ENCODE measurements at places on chromosomes 2 and 18.
A peak's percentile ranks its signal among the peaks of the same experiment; 100 is the strongest.

GRCh38 chr2:3313781-3314375 lies 63.7 kb downstream of the EIPR1 start:
- DNase-seq = no peak

GRCh38 chr2:55859875-55860274 lies 63.7 kb downstream of the EFEMP1 start:
- DNase-seq = no peak

DNA sequence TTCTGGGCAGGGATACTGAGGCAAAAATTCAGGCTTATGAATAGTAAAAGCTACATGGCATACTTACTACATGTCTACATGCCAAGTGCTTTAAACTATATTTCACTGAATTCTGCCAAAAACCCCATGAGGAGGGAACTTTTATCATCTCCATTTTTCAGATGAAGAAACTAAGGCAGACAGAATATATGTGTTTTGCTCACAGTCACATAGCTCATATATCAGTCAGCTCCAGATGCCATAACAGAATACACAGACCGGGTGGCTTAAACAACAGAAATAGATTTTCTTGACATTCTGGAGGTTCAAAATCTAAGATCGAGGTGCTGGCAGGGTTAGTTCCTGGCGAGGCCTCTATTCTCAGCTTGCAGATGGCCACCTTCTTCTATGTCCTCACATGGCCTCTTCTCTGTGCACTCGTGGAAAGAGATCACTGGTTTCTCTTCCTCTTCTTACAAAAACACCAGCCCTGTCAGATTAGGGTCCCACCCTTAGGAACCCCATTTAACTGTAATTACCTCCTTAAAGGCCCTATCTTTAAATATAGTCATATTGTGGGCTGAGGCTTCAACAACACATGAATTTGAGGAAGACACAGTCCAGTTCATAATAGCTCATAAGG lies 27.1 kb upstream of the CREB1 start:
- peak; percentile 84 for DNase-seq

DNA sequence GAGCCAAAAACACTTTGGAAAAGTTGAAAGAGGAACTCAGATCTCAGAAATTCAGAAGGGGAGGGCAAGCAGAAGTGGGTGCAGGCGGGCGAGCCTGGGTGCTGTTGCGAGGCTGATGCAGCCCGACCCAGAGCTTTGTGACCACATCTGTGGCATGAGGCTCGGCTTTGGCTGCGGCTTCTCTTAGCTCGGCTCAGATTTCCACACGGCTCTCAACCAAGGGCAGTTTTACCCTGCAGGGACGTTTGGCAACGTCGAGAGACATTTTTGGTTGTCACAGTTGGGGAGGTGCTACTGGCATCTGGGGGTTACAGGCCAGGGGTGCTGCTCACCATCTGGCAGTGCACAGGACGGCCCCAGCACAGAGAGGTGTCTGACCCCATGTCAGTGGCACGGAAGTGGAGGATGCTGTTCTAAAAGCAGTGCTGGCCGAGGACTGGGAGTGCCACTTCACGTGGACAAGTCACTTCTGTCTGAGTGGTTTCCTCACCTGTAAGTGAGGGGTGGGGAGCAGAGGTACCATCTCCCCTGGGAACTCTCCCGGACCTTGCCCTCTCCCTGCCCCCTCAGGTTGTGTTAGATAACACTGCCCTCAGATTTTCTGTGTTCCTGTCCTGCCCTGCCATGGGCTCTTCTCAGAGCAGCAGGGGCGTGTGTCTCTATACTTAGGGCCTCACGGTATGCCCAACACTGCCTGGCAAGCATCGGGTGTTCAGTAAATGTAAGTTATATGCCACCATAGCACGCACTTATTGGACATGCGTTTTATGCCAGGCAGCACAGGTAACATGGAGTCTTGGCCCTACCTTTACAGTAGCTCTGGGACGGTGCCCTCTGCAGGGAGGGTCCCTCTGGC lies 48.7 kb upstream of the FAHD2A start:
- no peak for DNase-seq

DNA sequence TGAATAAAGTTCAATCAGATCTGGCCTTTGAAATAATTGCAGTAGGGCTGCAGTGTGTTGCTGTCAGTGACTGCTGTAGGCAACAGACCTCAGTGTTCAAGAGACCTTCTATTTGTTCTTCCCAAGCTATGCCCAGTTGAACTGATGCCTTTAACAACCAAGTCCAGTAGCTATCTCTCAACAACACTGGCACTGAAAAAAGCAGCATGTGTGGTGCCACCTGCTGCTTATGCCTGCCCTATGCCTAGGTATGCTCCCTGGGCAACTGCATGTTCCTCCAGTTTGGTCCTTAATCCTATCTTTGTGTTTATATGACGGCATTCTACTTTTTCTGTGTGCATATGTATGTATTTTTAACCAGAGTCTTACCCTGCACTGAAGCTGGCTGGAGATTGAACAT lies 523.9 kb upstream of the MEX3C start:
- no peak for DNase-seq

- no peak for DNase-seq
Observed at GRCh38 chr2:223786943-223787342, 50.4 kb downstream of the AP1S3 start.

GRCh38 chr18:36162981-36163380 lies 24.3 kb upstream of the MOCOS start:
- DNase-seq = no peak

GRCh38 chr2:215749092-215749957 lies 264.0 kb downstream of the MREG start:
- peak; percentile 95 for DNase-seq

DNA sequence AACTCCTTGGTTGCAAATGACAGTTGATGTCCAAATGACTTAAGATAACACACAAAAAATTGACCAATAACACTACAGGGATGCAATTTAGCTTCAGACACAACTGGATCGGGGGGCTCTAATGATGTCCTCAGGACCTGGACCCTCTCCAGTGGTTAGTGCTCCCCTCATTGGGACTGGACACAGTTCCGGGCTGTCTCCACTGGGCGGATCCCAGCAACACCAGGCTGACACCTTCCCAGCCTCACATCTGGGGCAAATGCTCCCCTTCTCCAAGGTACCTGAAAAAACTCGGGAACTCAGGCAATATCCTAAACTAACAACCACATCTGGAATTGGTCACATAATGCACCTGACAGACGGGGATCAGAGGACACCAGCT lies 48.7 kb downstream of the PSMG2 start:
- DNase-seq = no peak

GRCh38 chr2:159101755-159102489 lies 133.5 kb downstream of the TANC1 start:
- DNase-seq = no peak

DNA sequence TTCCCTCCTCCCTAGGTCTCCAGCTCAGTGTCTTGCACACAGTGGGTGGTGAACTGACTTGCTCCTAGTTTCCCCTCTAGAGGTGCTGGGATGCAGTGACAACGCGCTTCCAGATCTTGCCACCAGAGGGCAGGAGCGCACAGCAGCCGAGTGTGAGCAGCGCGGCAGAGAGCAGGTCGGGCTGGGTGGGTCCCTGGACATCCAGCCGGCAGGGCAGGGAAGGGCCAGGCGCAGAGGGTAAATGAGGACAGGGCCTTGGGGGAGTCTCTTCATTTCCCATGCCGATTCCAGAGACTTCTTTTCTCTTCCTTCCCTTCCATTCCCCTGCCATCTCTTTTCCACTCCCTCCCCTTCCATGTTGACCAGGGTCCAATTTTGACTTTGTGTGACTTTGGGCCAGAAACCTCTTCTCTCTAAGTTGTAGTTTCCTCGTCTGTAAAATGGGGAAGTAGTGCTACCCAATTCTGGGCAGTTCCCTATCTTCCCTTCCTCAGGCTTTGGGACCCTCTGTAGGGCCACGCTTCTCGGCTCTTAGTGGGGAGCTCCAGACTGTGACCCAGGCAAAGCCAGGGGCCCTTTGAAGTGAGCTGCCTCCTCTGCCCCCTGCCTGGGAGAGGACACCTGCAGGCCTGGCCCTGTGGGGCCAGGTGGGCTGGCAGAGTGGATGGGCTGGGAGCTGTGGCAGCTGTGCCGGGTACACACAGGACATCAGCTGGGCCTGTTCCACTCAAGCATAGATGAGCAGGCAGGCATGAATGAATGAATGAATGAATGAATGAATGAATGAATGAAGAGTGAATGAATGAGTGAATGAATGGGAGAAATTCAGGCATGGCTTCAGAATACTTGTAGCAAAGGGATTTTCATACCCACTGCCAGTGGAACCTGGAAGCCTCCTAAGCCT lies 43.3 kb upstream of the TAF1B start:
- DNase-seq = peak; percentile 93

- DNase-seq = peak; percentile 16
Observed at GRCh38 chr2:176039375-176039774, 37.3 kb upstream of the LNPK start.

GRCh38 chr18:77203071-77203470 lies 46.6 kb upstream of the GALR1 start:
- no peak for DNase-seq

DNA sequence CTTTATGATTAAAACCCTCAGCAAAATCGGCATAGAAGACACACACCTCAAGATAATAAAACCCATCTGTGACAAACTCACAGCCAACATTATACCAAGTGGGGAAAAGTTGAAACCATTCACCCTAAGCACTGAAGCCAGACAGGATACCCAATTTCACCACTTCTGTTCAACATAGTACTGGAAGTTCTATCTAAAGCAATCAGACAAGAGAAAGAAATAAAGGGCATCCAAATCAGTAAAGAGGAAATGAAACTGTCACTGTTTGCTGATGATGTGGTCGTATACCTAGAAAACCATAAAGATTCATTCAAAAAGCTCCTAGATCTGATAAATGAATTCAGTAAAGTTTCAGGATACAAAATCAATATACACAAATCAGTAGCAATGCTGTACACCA lies 16.4 kb upstream of the RPRD1A start:
- no peak for DNase-seq

DNA sequence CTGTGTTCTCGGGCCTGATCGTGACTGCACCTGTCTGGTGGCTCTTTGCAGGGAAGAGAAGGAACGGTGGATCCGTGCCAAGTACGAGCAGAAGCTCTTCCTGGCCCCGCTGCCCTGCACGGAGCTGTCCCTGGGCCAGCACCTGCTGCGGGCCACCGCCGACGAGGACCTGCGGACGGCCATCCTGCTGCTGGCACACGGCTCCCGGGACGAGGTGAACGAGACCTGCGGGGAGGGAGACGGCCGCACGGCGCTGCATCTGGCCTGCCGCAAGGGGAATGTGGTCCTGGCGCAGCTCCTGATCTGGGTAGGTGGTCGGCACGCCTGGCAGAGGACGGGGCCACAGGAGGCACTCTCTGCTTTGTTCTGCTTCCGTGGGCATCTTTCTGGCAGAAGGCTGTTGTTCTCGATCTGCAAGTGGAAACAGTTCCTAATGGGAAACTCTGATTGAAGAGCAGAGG lies 48.0 kb downstream of the GBX2 start:
- DNase-seq = no peak

GRCh38 chr2:223779877-223780276 lies 57.5 kb downstream of the AP1S3 start:
- peak; percentile 66 for DNase-seq

GRCh38 chr2:48738806-48739205 lies 16.7 kb downstream of the LHCGR start:
- DNase-seq = no peak

DNA sequence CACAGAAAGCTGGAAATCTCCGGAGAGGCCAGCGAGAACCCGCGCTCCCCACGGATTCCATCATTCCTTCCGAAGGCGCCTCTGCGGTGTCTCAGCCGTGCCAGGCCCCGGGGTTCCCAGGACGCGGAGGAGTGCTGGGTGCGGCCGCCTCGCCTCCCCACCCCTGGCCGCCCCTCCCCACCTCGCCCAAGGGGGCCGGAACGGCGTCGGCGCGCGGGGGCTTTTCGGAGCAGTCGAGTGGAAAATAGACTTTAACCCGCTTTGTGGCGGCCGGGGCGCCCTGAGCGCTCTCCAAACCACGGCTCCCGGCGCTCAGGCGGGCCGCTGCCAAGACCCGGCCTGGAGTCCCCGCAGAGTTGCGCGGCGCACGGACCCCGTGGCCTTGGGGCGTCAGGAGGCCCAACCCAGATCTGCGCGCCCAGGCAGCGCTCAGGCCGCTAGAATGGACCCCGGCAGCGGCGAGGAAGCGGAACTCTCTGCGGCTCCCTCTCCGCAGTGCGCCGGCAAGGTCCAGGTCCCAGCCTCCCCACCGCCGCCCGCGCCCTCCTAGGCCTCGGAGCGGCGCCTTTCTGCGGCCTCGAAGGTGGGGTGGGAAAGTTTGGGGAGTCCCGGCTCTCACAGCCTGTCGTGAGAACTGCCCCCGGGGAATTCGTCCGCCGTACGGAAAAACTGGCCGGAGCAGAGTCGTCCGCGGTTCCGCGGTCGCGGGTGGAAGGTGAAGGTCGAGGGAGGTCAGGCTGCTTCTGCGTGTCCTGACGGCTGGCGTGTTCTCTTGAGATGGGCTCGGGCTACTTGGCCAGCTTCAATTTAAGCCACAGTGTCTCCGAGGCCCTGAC lies 1.2 kb upstream of the EMX1 start:
- peak; percentile 29 for DNase-seq

GRCh38 chr18:78774741-78775141 lies 204.9 kb upstream of the SALL3 start:
- DNase-seq = no peak

DNA sequence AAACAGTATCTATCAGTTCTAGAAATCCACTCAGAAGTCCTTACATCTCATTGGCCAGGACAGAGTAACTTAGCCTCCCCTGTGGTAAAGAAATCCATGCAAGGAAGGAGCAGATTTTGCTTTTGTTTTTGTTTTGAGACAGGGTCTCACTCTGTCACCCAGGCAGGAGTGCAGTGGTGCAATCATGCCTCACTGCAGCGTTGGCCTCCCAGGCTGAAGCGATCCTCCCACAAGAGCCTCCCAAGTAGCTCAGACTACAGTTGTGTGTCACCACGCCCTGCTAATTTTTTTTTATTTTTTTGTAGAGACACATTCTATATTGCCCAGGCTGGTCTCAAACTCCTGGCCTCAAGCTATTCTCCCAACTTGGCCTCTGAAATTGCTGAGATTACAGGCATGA lies 185.1 kb downstream of the NRP2 start:
- DNase-seq = no peak

GRCh38 chr2:76506538-76506937 lies 795.8 kb upstream of the GCFC2 start:
- DNase-seq = no peak

DNA sequence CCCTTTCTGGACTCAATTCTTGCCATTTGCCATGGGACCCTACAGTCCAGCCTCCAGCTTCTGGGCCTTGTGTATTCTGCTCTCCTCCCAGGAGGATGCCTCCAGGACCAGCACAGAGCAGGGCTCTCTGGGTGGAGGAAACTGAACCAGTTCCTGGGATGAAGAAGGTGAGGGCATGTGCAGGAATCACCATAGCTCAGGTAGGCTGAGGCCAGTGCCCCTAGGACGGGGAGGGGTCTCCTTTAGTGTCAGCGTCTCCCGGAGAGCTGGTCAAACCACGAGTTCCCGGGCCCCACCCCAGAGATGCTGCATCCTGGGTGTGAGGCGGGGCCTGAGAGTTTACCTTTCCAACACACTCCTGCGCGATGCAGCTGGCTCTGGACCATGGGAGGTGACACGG lies 5.8 kb upstream of the PRELID3A start:
- DNase-seq = no peak

GRCh38 chr2:240915526-240916341 lies 9.6 kb downstream of the CROCC2 start:
- DNase-seq = no peak

GRCh38 chr2:175843625-175844024 lies 158.4 kb downstream of the LNPK start:
- no peak for DNase-seq

- DNase-seq = no peak
Observed at GRCh38 chr2:149537092-149537726, 50.4 kb downstream of the MMADHC start.

All from suppressor macrophage treated with lipopolysaccharide for 1 hour (primary cell).